Upper lobe of right lung (tissue), 1 donor: ENCODE measurements at places on chromosomes 2 and 18. TPM values are rescaled to one million over a fixed set of nuclear protein-coding genes. Genes with fewer than 3 reads are reported as not detected.

Gene RAB6C
- total RNA-seq = not detected

- no peak for DNase-seq
- peak overlapping the region; percentile 92 for H3K27ac ChIP-seq
- H3K4me1 ChIP-seq = peaks cover 25% of the 10 kb centered on the region
- H3K36me3 ChIP-seq = peaks cover 10% of the 10 kb centered on the region
These were observed 344 bp upstream of the MRPL33 start for GRCh38 chr2:27771202-27771547.

- H3K36me3 ChIP-seq = no peaks in the 10 kb centered on the region
- H3K4me3 ChIP-seq = no peak overlapping the region
- no peaks in the 10 kb centered on the region for H3K4me1 ChIP-seq
- no peak for DNase-seq
- H3K27ac ChIP-seq = no peak overlapping the region
These were observed 11.2 kb downstream of the SPP2 start for GRCh38 chr2:234061624-234062257.

Gene MALL
- 154 TPM for total RNA-seq

GRCh38 chr2:189849550-189849949 is 65.3 kb downstream of the PMS1 start:
- no peaks in the 10 kb centered on the region for H3K27me3 ChIP-seq
- H3K4me3 ChIP-seq = no peak overlapping the region
- peaks cover 40% of the 10 kb centered on the region for H3K36me3 ChIP-seq
- H3K4me1 ChIP-seq = no peaks in the 10 kb centered on the region

DNA sequence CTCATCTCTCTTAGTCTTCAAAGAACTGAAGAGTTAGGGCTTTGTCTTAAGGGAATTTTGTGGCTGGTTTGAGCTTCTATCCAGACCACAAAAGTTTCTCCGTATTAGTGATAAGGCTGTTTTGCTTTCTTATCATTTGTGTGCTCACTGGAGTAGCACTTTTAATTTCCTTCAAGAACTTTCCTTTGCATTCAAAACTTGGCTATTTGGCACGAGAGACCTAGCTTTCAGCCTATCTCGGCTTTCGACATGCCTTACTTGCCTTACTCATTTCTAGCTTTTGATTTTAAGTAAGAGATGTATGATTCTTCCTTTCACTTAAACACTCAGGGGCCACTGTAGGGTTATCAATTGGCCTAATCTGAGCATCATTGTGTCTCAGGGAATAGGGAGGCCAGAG is 29.9 kb downstream of the HDHD2 start:
- peaks cover 5% of the 10 kb centered on the region for H3K36me3 ChIP-seq
- no peaks in the 10 kb centered on the region for H3K4me1 ChIP-seq
- no peak overlapping the region for H3K27ac ChIP-seq
